ENCODE measurements at places on chromosomes 12 and 14. TPM values are rescaled to one million over a fixed set of nuclear protein-coding genes. Genes with fewer than 3 reads are reported as not detected.

Gene WASHC3
- 106 TPM for total RNA-seq

Gene CCDC38
- not detected for total RNA-seq

Gene NTS
- total RNA-seq: 0.47 TPM

Gene RAD9B
- total RNA-seq: 1.5 TPM

Gene DBX2
- not detected for total RNA-seq

Gene ZDHHC22
- 0.40 TPM for total RNA-seq

Gene CLEC6A
- not detected for total RNA-seq

Gene R3HDM2
- 48.8 TPM for total RNA-seq

Gene ETV6
- total RNA-seq: 20.2 TPM

Gene PRPF39
- 13.0 TPM for total RNA-seq

Gene PARPBP
- total RNA-seq: 0.93 TPM

Gene KRT6C
- 17.1 TPM for total RNA-seq

Gene TMEM229B
- 0.94 TPM for total RNA-seq

Gene ITGB7
- 0.77 TPM for total RNA-seq

Gene GALNT9
- not detected for total RNA-seq

Gene ASCL1
- total RNA-seq: 0.15 TPM

Gene SMOC1
- total RNA-seq: not detected

Gene PIWIL1
- not detected for total RNA-seq

Gene HCAR2
- 3.4 TPM for total RNA-seq

Gene KCNH3
- 0.31 TPM for total RNA-seq

Gene POLR3B
- total RNA-seq: 7.9 TPM

Gene P2RX7
- total RNA-seq: 2.0 TPM

Gene KRT80
- 0.31 TPM for total RNA-seq
